Brain microvascular endothelial cell (primary cell): ENCODE measurements at places on chromosomes 12 and 14.
A peak's percentile ranks its signal among the peaks of the same experiment; 100 is the strongest.

- no peak for DNase-seq
Measured at GRCh38 chr12:57090924-57091637, 2.2 kb downstream of the NAB2 start.

GRCh38 chr14:34355584-34356263 lies 106.3 kb downstream of the SPTSSA start:
- peak; percentile 57 for DNase-seq

DNA sequence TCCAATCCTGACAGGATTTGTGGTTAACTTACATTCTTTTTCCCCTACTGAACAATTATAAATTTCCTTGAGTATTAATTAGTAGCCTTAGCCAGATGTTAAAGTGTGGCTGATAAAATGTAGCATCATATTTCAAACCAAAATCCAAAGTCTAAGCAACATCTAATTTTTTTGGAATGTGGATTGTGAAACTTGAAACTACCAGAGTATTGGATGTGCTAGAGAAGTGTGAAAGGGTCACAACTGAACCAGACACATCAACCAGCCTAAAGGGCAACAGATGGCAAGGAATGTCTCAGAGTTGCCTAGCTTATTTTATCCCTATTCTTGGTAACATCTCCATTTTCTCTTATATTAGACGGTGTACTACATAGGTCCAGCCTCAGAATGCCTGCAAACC lies 153.1 kb upstream of the DCN start:
- no peak for DNase-seq

DNA sequence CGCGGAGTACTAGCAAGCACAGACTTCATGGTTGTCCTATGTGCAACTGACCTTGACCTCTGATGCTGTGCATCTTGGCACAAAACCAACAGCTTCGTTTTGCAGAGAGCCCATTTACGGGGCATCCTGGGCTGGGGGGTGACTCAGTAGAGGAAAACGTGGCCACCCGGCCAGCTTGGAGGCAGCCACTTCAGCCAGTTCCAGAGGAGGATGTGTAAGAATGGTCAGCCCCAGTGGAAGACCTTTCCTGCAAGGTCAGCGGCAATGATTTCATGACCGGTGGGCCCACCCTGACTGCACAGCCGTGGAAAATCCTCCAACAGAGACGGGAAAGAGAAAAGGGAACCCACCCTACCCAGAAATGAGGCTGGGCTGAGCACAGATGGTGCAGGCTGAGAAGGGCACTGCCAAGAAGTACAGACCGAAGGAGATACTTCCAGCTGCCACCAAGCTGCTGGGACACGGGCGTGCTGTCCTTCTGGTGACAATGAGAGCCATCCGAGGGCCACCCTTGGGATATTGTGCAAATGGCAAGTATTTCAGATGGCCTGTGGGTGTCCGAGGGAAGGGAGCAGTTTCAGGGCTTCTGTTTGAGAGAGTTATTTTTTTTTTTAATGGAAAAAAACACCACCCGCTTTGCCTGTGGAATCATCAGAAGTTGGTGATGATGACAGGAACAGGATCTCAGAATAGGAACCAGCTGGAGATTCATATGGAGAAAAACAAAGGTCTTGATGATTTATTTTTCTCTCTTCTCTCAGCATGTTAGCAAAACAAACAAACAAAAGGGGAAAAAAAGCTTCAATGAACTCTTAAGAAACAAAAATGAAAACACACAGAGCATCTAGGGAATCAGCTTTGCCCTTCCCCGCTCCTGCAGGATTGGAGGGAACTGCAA lies 120.2 kb upstream of the RFLNA start:
- DNase-seq = peak; percentile 13

- no peak for DNase-seq
Measured at GRCh38 chr12:58301730-58302122, 360.4 kb downstream of the ATP23 start.

- no peak for DNase-seq
Measured at GRCh38 chr12:93274937-93275336, 102.8 kb upstream of the NUDT4 start.

- DNase-seq = no peak
Measured at GRCh38 chr12:115521771-115522409, 755.6 kb downstream of the MED13L start.

DNA sequence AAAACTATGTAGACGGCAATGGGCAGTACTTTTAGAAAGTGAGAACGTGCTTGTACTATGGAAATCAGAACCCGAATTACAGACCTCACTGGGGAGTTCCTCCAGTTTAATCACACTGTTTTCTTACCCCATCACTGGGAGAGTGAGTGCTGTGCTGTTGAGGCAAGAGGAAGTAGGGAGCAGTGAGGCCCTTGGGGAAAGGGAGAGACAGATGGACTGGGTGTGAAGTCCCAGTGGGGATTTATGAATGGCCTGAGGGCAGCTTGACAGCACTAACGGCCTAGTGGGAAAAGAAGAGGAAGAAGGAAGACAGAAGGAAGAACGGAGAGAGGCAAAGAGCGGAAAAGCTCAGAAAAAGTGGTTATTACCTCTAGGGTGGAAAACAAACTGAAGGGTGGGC lies 5.7 kb downstream of the MCRS1 start:
- no peak for DNase-seq

GRCh38 chr12:123387508-123388176 lies 3.7 kb downstream of the KMT5A start:
- DNase-seq = no peak

DNA sequence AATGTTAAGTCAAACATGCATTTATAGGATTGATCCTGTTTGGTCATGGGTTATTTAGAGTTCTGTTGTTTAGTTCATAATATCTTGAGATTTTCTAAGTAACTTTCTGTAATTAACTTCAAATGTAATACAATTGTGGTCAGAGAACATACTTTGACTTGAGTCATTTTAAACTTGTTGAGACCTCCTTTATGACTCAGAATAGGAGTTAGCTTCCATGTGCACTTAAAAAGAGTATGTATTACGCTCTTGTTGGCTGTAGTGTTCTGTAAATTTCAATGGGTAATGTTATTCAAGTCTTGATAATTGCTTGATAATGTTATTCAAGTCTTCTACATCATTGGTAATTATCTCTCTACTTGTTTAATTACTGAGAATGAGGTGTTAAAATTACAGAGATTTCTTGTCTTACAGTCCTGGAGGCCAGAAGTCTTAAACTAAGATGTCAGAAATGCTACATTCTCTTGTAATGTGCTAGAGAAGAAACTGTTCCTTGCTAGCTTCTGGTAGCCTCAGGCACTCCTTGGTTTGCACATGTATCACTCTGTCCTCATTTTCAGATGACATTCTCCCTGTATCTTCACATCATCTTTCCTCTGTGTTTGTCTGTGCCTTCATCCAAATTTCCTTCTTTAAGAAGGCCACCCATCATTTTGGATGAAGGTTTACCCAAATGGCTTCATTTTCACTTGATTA lies 197.3 kb downstream of the TMTC3 start:
- no peak for DNase-seq

DNA sequence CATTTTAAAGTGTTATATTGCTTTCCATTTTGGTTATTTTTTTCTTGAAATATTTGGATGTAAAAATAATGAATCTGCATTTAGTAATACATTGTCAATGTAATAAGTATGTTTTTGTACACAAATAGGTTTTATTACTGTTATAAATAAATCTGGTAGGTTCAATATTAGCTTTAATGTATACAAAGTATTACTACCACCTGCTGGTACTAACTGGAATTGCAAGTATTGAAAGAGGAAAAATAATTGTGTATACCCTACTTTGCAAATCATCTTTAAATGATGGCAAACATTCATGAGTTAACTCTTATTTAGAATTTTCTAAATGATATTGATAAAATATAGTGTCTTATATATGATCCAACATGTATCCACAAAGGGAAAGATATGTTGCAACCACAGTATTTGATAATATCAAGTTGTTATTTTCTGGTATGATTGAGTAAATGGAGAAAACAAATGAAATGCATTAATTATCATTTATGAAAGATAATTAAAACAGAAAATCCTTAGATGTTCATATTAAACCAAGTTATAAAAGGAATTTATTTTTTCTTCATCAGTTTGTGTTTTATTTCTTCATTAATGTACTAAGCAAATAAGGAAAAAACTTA lies 3.2 kb downstream of the OR4K2 start:
- no peak for DNase-seq

- peak; percentile 71 for DNase-seq
Measured at GRCh38 chr14:70789361-70789760, 20.0 kb downstream of the MAP3K9 start.

DNA sequence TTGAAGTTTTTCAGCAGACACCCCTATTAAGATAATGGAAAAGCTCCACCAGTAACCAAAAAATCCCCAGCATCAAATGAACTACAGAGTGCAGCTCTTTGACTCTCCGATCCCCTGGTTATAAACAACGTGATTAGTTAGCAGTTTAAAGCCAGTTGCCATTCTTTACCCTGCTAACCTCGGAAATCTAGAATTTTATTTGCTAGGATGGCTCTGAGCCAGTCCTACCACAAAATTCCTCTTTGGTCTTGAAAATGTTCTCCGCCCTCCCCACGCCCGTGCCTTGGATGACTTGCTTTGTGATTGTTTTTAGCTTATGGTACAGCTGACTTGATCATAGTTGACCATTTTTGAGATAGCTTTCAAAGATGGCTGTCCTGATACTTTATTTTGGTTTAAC lies 1.2 kb downstream of the KLHDC2 start:
- DNase-seq = peak; percentile 56

GRCh38 chr14:74710480-74710879 lies 2.4 kb downstream of the AREL1 start:
- DNase-seq = no peak

- DNase-seq = no peak
Measured at GRCh38 chr14:101103321-101103901, 199.9 kb upstream of the RTL1 start.

- DNase-seq = no peak
Measured at GRCh38 chr14:43789458-43789857, 717.6 kb downstream of the FSCB start.

DNA sequence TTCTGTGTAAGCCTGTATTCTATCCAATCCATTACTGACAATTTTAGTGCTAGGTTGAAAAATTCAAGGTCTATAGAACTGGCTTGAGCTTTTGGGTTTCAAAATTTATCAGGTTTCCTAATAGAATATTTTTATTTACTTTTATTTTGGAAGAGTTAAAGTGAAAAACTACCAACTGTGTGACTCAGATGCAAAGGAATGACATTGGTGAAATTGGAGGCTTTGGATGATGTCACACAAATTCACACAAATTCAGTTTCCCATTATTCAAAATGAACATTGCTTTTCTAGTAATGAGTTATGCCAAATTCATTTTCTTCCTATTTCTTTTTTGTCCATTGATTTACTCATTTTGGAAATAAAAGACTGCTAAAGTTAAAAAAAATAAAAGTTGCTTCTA lies 186.9 kb downstream of the ALX1 start:
- DNase-seq = peak; percentile 19

GRCh38 chr14:102717276-102717675 lies 60.0 kb upstream of the TRAF3 start:
- DNase-seq = no peak

GRCh38 chr12:117120787-117121186 lies 21.6 kb upstream of the TESC start:
- no peak for DNase-seq

- DNase-seq = no peak
Measured at GRCh38 chr14:99047441-99048031, 224.5 kb downstream of the BCL11B start.

DNA sequence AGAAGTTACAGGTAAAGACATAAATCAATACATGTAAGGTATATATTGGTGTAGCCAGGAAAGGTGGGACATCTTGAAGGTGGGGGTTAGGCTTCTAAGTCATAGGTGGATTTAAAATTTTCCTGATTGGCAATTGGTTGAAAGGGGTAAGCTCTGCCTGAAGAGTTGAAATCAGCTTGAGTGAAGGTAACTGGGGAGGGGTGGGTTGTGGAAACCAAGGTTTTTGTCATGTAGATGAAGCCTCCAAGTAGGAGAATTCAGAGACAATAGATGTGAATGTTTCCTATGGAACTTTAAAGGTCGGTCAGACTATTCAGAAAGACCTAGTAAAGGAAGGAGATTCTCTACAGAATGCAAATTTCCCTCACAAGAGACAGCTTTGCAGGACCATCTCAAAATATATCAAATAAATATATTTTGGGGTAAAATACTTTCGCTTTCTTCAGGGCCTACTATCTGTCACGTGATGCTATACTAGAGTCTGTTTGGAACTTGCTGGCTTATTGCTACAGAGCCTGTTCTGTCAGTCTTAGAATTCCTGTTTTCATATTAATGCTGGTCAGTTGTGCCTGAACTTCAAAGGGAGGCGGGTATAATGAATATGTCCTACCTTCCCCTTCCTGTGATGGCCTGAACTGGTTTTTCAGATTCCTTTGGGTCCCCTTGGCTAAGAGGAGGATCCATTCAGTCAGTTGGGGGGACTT lies 20.6 kb upstream of the SPATA7 start:
- no peak for DNase-seq

DNA sequence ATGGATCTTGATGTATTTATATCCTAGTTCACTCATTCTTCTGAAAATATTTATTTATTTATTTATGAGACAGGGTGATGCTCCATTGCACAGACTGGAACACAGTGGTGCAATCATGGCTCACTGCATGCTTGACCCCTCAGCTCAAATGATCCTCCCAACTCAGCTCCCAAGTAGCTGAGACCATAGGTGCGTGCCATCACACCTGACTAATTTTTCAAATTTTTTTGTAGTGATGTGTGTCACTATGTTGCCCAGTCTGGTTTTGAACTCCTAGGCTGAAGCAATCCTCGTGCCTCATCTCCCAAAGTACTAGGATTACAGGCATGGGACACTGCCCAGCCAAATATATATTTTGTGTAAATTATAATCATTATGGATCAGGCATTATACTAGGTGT lies 595.6 kb upstream of the ATP2B1 start:
- DNase-seq = no peak

DNA sequence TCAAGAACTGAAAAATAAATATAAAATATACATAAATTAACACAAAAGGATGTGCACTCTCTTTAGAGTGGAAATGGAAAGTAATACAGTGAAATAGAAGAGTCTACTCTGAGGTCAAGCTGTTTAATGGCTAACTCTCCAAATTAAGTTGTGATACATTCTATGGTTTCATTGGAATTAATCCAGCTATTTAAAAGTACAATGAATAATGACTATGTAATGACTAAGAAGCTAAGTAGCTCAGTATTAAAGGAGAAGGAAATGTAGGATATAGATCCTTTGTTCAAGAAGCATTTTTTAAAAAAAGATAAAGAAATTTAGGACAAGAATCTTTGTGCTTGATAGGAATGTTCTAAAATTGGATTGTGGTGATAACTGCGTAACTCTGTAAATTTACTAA lies 85.3 kb downstream of the LRP6 start:
- DNase-seq = no peak

DNA sequence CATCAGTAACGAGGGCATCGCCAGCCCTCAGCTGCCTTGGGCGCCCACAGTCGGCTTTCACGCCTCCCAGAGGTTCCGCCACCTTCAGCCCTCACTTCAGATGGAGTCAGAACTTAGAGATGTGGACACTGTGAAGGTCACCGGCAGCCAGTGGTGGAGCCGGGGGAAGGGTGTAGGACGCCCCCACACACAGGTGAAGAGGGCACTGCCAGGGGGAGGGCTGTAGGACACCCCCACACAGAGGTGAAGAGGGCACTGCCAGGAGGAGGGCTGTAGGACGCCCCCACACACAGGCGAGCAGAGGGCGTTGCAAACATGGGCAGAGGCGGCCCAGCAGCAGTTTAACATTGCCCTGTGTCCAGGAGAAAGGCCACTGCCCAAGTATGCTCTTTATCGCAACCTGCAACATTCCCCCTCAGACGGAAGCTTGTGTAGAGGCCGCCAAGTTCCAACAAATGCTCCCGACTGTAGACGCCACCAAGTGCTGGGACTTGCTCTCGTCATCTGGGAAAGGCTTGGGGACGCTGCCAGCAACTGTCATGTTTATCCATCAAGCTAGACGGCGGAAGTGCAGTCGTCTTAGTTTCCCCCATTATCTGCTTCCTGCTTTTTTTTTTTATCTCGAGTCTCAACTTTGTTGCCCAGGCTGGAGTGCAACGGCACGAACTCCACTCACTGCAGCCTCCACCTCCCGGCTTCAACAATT lies 4.9 kb upstream of the ANKLE2 start:
- DNase-seq = no peak
